Left ventricle myocardium superior (tissue), 1 donor: ENCODE measurements at places on chromosomes 1 and 21. TPM values are rescaled to one million over a fixed set of nuclear protein-coding genes. Genes with fewer than 3 reads are reported as not detected.

Gene LCA5L
- 0.40 TPM for total RNA-seq

Gene TGFB2
- total RNA-seq = 2.0 TPM

Gene TTC22
- 0.17 TPM for total RNA-seq

Gene ARMH1
- 0.92 TPM for total RNA-seq

Gene SMCP
- not detected for total RNA-seq

Gene CELA3B
- total RNA-seq = not detected

Gene FRRS1
- total RNA-seq = 3.3 TPM

Gene CD1E
- total RNA-seq = 0.50 TPM

Gene NPL
- 3.9 TPM for total RNA-seq

Gene AMY1A
- not detected for total RNA-seq

Gene RGS18
- total RNA-seq = 1.4 TPM

Gene CMPK1
- total RNA-seq = 81.0 TPM

Gene SFN
- total RNA-seq = not detected

Gene SPRR2D
- not detected for total RNA-seq

Gene LEMD1
- not detected for total RNA-seq

Gene EDN2
- total RNA-seq = 0.27 TPM

Gene ZSCAN20
- total RNA-seq = 4.4 TPM

Gene DISP3
- 0.12 TPM for total RNA-seq

Gene TRAF5
- total RNA-seq = 2.4 TPM

Gene SPRR3
- not detected for total RNA-seq

Gene MMEL1
- total RNA-seq = not detected

Gene CHAF1B
- 0.52 TPM for total RNA-seq

Gene GPR25
- not detected for total RNA-seq

Gene WNT3A
- total RNA-seq = not detected

Gene RCSD1
- total RNA-seq = 45.3 TPM

Gene CRNN
- not detected for total RNA-seq

Gene TFF3
- total RNA-seq = 5.3 TPM

Gene UTS2
- not detected for total RNA-seq

Gene CAPZA1
- 24.1 TPM for total RNA-seq

Gene SLC41A1
- 511 TPM for total RNA-seq

Gene LCE6A
- total RNA-seq = not detected

Gene TLCD4
- total RNA-seq = 59.6 TPM

Gene RBP7
- total RNA-seq = 31.9 TPM

Gene CFHR1
- total RNA-seq = not detected

Gene OR2T11
- total RNA-seq = not detected

Gene FAM72C
- total RNA-seq = not detected

Gene CEPT1
- total RNA-seq = 14.4 TPM
